HFFc6 (cell line): ENCODE measurements at places on chromosomes 3 and 15. TPM values are rescaled to one million over a fixed set of nuclear protein-coding genes. Genes with fewer than 3 reads are reported as not detected.

GRCh38 chr3:131329774-131330173, 51.8 kb upstream of the NUDT16 start:
- DNase-seq = no peak

DNA sequence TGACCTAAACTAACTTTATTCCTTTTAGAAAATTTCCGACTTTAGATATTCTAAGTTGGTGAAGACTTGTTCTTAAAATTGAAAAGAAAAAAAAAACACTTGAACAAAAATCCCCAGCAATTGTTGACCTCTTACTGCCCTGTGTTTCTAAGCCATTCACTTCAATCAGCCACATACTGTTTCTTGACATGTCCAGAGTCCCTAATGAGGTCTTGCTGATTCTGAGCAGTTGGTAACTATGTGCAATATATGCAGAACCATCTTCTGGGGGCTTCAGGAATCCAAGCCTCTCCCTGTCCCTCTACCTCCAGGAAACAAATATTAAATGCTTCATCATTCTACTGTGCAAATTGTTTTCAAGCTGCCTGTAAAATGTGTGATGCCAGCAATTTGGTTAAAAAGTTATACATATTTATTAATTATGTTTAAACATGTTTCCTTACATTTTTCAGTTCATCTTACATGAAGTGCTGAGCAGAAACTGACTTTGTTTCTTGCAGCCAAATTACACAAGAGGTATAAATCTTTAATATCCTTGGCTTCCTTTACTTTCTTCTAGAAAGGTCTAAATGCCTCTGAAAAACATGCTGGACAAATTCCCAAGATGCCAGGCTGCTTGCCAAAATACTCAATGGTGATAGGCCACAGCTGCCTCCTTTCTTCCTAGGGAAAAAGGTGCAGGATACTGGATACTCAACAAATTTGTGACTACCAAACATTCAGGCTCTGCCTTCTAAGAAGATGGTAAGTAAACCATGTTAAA, 19.8 kb upstream of the GYG1 start:
- peak; percentile 30 for DNase-seq

DNA sequence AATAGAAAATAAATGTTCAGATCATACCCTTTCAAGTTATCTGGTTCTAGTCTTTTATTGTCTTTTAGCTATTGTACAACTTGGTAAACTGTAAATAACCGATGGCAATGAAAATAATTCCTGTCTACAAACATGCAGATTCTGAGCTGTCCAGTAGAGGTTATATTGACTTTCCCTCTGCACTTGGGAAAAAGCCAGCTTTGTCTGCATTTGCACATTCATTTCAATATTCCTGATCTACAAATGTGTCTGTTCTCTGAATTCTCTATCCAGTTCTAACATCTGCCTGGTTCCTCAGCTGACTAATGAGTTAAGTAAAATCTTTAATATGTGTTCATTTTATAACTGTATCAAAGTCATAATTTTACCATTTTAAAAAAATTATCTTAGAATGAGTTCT, 408.5 kb downstream of the ERC2 start:
- no peak for DNase-seq

GRCh38 chr3:188962253-188963247, 209.2 kb upstream of the TPRG1 start:
- DNase-seq = no peak

DNA sequence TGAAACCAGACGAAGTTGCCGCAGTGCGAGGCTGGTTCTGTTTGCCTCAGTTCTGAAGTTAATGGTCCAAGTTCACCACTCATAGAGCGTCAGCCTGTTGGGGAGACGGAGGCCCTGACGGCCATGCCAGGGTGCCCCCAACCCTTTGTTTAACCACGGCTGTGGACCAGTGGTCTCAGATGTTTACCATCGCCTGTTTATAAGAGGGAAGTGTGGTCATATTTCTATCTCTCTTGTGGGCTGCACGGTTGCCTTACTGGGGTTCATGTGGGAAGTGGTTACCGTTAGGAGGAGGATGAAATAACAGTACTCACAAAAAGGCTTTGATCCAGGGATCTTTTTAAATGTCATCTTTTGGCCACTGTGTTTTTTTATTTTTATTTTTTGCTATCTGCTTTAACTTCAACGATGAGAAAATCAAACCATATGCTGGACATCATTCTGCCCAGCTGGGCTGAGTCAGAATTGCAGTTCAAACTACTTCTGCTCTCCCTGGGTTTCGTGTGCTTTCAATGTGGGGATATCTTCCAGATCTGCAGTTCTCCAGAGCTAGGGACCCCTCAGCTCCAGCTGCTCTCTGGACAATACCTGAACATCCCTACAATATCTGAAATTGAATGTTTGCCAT, 17.8 kb downstream of the SMAD3 start:
- no peak for DNase-seq

GRCh38 chr15:66236806-66237375, 16.7 kb downstream of the MEGF11 start:
- DNase-seq = no peak

- no peak for DNase-seq
Measured at GRCh38 chr15:83769411-83769999, 115.6 kb downstream of the ADAMTSL3 start.

GRCh38 chr3:146739203-146739671, 134.1 kb upstream of the PLSCR5 start:
- DNase-seq = no peak

GRCh38 chr15:94228611-94229010, 2.8 kb upstream of the MCTP2 start:
- no peak for DNase-seq

GRCh38 chr3:131454501-131454900, 48.3 kb downstream of the MRPL3 start:
- peak; percentile 40 for DNase-seq

GRCh38 chr3:142031575-142031974, 117.8 kb downstream of the TFDP2 start:
- no peak for DNase-seq

- DNase-seq = peak; percentile 64
Measured at GRCh38 chr3:33061782-33062181, 35.2 kb downstream of the GLB1 start.

DNA sequence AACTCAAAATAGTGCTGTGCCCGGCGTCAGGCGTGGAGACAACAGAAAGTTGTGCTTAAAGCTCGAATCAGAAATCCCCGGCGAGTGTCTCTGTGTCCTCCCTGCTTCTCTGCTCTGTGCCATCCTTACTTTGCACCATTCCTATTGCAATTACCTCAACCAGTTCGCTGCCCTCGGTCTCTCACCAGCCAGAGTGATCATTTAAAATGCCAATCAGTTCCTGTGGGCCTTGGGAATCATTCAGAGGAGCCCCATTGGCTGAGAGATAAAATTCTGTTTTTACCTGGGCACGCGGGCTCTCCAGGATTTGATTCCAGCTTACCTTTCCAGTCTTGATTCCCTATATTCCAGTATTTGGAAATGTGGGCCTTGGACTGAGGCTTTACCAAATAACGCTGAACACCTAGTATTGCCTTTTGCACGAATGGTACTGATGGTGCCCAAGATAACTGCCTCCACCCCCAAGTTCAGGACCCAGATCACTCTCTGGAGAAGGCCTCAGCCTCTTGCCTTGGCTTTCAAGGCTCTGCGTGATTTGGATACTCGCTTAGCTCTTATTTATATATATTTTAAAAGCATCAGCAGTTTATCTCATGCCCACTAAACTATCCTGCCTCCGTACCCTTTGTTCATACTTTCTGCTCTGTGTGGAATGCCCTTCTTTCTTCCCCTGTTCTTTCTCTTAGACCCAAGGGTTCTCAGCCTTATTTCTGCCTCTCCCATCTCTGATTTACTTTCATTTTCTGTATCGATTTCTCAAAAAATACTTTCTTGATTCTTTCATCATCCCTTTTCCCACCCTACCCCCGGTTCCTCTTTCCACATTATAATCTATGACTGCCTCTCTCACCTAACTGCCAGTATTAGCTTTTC, 863 bp downstream of the PSMA4 start:
- DNase-seq = no peak

ALDH1A3 gene
- 0.72 to 2.1 TPM (median 0.84 TPM) in 3 replicates for total RNA-seq

CCDC12 gene
- total RNA-seq = 26.4 to 32.3 TPM (median 27.9 TPM) in 3 replicates

CLSTN2 gene
- total RNA-seq = not detected in 3 replicates

TLE3 gene
- total RNA-seq = 6.0 to 16.6 TPM (median 11.3 TPM) in 3 replicates

CYP8B1 gene
- total RNA-seq = not detected in 2 replicates

CEMIP gene
- 5.3 to 51.4 TPM (median 18.8 TPM) in 3 replicates for total RNA-seq

ABI3BP gene
- 11.7 to 26.6 TPM (median 18.9 TPM) in 3 replicates for total RNA-seq

LRRC2 gene
- total RNA-seq = 0.10 to 0.31 TPM (median 0.15 TPM) in 3 replicates

RNU5B-1 gene
- 10.5 TPM in 1 of 3 replicates, not detected in the others for total RNA-seq
